ENCODE measurements at places on chromosomes 2 and 18.

DNA sequence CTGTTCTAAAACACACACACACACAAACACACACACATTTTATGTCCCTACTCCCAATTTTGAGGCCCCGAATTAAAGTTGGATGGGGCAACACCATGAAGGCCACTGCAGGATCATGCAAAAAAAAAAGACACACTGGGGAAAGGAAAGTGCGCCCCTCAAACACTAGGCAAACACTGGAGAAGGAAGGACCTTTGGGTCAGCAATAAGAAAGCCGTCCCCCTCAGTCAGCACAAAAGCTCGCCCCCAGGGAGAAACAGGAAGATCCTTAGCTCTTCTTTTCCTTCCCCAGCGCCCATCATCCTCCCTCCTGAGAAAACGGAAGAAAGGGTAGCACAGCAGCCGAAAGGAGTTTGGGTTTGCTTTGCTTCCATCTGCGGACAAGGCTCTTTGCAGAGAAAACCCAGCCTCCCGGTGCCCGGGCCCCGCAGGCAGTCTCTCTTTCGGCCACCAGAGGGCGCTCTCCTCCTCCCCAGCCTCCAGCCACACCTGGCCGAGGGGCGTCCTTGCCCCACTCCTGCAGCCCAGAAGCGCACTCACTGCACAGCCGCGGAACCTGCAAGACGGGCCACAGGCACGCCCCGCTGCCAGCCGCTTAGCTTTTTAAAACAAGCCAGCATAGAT lies 248.5 kb downstream of the CDH20 start:
- peak; percentile 79 for DNase-seq

DNA sequence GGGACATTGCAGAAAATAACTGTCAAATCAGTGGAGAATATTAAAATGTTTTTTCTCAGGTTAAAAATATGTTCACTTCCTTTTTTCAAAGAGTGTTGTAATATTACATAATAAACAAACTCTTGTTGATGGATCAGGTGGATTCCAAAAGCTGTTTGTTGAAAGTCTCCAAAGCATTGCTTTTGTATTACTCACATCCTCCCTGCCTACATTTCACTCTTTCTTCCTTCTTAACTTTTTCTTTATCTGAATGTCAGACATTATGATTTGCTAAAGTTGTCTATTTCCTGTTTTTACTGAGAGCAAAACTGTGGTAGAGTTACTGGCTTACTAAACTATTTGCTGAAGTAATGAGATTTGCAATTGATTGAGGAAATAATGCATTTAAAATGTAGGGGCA lies 92.1 kb downstream of the CDH19 start:
- DNase-seq, result no peak

DNA sequence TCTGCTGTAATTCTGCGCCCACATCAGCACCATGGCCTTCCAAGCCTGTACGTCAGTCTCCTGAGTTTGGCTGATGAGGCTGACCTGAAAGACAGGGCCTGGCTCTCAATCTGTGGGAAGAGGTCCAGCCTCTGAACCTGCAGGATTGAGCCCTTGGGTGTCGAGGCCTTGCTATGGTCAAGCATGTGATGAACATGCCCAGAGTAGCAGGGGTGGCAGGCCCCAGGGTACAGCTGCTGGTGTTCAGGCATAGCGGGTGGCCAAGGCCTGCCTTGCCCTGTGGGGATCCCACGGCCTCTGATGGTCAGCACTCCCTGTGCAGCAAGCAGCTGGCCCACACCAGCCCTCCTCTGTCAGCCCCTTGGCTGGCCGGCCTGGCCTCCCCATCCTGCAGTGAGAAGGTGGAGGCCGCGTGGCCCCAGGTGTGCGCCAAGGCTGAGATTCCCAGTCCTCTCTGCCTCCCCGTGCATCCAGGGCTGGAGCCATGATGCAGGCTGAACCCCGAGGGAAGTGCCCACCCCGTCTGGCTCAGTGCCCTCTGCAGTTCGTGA lies 298.4 kb downstream of the NDUFA10 start:
- no peak for DNase-seq

DNA sequence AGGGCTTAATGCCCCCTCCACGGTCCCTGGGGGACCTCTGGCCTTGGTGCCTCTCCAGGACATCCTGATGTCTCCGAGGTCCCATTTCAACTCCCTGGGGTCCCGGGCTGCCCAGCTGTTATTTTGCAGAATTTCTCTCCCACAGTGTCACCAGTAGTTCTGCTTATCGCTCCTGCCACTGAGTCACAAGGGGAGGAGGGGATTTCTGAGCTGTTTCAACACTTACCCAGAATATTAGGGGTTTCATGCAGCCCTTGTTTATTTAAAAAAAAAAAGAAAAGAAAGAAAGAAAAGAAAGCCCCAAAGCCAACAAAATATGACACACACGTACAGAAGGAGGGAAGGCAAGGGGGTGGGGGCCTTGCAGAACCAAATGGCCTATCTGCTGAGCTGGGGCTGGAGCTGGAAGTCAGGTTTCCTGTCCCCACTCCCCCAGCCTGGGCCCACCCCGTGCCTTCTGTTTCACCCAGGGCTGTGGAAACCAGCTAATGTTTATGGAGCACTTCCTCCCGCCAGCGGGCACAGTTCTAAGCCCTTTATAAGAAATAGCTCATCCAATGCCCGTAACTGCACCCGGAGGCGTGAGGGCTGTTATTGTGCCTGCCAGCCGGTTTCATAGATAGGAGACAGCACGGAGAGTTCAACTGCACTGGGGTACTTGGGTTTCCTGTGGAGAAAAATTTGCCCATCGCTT lies 8.4 kb upstream of the ARID5A start:
- no peak for DNase-seq

All from muscle of arm (tissue), 14 donors.